H7 (cell line): ENCODE measurements at places on chromosomes 3 and 15. TPM values are rescaled to one million over a fixed set of nuclear protein-coding genes. Genes with fewer than 3 reads are reported as not detected.

Gene ARHGAP31
- 4.2 and 6.6 TPM in 2 replicates for total RNA-seq

- peak; percentile 12 for DNase-seq
Observed at GRCh38 chr15:48025118-48025517, 95.7 kb upstream of the SLC24A5 start.

DNA sequence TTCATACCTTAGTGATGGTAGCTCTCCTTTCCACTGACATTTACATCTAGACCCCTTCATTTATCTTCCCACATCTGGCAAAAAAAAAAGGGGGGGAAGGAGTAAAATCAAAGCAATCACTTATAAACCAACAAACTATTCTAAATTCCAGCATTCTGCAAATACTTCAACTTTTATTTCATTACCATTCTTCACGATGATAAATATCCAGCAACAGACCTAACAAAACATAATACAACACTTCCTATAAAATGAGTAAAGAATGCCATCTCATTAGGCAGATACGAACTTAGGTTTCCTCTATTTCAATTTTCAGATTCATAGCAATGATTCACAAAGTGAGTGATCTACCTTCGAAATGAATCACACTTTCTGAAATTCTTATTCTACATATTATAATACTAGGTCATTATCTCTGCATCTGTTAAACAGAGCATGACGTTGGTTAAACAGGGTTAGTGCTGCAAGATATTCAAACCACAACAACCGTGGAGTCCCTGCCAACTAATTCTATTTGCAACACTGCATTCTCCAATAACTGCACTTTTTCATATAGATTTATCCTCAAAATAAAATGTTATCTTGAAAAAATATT, at the start of gene LRRFIP2:
Gene LRRFIP2 (minus strand): TSS at position 51 of the 595 bp plus-strand sequence. CDS start 25,599 bp downstream, outside the sequence.
- no peak for DNase-seq

Gene GRM2
- 2.4 and 3.8 TPM in 2 replicates for total RNA-seq

Gene PTX3
- 0.48 and 0.73 TPM in 2 replicates for total RNA-seq

GRCh38 chr15:40092979-40093869, 15.5 kb downstream of the BMF start:
- DNase-seq = peak; percentile 55

GRCh38 chr3:8581373-8581772, 63.2 kb downstream of the SSUH2 start:
- DNase-seq = no peak

Gene HYAL3
- 3.5 and 5.7 TPM in 2 replicates for total RNA-seq

- no peak for DNase-seq
Observed at GRCh38 chr3:53711387-53711786, 134.8 kb downstream of the CHDH start.

GRCh38 chr3:195892105-195893043, 16.0 kb downstream of the TNK2 start:
- peak; percentile 76 for DNase-seq

- DNase-seq = no peak
Observed at GRCh38 chr3:193377591-193377990, 962 bp downstream of the ATP13A5 start.

Gene REC114
- total RNA-seq = not detected in 2 replicates

Gene SSUH2
- total RNA-seq = 0.42 TPM in 1 of 2 replicates, not detected in the other

Gene SOX14
- total RNA-seq = 0.52 and 1.2 TPM in 2 replicates

Gene DNAJA4
- total RNA-seq = 0.03 and 0.11 TPM in 2 replicates

GRCh38 chr3:127226457-127226856, 33.5 kb downstream of the PRR23E start:
- DNase-seq = peak; percentile 48

Gene IP6K2
- total RNA-seq = 93.8 and 107 TPM in 2 replicates

Gene CCNB2
- 103 and 128 TPM in 2 replicates for total RNA-seq

- peak; percentile 85 for DNase-seq
Observed at GRCh38 chr3:10772271-10773161, 43.5 kb upstream of the SLC6A11 start.

- DNase-seq = no peak
Observed at GRCh38 chr15:73660455-73660854, 23.7 kb upstream of the CD276 start.

GRCh38 chr15:39513936-39514335, 66.9 kb upstream of the THBS1 start:
- DNase-seq = no peak

Gene SLC28A2
- total RNA-seq = 0.15 TPM in 1 of 2 replicates, not detected in the other

DNA sequence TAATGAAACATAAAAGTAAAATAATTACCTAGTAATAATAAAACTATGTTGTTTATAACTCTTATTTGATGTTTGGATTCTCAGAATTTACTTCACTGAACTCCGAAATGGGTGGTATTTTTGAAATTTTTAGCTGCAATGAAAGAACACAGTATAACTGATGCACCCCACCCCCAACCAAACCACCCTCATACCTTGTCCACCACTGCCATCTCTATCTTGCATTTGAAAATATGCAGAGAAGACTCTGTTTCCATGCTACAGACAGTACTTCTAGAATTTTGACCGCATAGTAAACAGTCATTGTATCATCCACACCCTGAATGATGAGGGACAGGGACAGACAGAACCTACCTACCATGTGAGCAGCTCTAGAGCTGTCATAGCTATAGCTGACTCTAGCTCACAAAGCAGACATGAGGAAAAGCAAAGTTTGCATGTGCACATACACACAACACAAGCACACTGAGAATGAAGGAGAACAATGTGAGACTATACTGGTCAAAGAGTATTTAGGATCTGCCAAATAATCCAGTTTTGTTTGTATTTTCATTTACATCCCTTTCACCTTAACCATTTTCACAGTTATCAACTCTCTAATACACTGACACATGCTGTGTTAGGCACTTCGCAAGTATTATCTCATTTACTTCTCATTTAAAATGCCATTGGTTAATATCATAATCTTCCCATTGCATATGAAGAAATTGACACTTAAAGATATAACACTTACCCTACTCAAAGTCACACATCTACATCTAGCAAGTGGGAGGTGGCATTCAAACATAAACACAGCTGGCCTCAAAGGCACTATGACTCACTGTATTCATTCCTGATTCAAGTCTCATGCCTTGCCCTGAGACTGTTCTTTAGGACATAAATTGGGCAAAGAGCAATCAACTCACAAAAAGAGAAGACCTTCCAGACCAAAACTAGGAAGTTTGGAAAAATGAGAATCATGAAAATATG, 1014.7 kb upstream of the CFAP20DC start:
- DNase-seq = no peak

Gene SERINC4
- total RNA-seq = 0.22 and 0.38 TPM in 2 replicates

- no peak for DNase-seq
Observed at GRCh38 chr3:33687406-33688010, 30.5 kb downstream of the CLASP2 start.

DNA sequence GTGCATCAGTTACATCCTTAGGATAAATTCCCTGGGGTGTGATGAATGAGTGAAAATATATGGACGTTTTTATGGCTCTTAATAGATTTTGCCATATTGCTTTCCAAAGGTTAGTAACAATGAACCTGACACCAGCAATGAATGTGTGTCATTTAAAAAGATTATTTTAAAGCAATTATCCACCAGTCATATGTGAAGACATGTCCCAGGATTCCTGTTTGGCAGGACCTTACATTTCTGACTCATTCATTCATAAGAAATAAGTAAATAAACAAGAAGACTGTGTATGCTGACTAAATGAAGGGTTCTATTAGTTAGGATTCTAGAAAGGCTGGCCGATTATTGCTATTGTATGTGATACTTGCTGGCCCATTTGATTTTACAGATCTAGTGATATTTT, 201.5 kb downstream of the SOX2 start:
- DNase-seq = no peak

Gene IL12A
- total RNA-seq = 0.55 and 1.1 TPM in 2 replicates

- no peak for DNase-seq
Observed at GRCh38 chr3:141456301-141456625, 30.6 kb upstream of the RASA2 start.

DNA sequence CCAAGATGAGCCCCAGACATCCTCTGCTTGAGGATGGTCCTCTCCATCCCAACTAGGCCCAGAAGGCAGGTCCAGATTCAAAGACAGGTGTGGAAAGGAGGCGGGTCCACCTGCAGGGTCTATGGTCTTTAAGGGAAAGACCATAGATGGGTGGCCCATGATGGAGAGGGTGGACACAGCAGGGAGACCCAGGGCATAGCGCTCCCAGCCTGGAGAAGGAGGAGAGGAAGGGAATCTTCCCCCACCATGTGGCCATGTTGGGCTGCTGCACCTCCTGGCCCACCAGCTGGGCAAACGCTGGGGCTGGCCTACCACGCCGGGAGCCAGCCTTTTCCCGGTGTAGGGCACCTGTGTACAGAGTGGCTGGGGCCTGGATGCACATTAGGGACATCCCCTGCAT, 265.2 kb upstream of the TLE3 start:
- peak; percentile 86 for DNase-seq

Gene FGF7
- not detected in 2 replicates for total RNA-seq

GRCh38 chr3:101827211-101828174, 21.8 kb upstream of the NFKBIZ start:
- peak; percentile 68 for DNase-seq

DNA sequence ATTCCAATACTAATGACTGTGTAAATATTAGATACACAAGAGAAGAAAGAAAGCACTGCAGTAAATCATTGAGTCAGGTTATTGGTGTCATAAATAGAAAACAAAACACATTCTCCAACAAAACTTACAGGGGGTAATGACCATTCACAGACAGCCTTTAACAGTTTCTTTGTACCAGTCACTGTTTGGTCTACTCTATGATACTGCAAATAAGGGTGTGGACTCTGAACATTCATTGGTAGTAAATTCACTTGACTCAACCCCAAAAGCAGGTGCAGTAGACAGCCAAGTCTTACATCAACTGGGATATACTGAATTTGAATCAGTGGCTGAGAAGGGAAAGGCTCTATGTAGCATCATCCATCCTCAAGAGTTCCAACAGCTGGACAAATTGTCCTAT, 463.5 kb downstream of the FOXP1 start:
- no peak for DNase-seq

Gene DAZL
- total RNA-seq = 1.4 and 2.4 TPM in 2 replicates

DNA sequence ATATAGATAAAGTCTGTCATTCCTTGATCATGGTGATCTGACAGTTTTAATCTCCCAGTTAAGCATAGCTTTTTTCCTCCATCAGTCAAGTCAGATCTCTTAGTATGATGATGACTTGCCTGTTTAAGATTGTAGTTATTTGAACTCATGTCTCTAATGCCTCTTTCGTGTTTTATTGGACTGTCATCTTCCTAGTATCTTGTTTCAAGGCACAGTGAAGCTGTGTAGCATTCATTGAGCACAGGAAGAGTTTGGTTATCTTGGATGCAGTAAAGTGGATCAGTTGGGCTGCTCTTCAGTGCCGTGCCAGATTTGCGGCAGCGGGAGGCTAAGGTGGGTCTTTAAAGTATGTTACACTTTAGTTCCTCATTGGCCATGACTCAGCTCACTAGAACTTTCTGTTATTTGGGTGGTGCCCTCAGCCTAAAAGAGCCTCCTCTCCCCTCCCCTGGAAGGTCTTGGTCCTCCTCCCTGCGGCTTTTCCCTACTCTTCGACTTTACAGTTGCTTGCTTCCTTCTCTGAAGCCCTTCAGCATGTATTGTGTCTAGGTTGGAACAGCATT, 45.7 kb upstream of the SKOR1 start:
- no peak for DNase-seq
